ENCODE measurements at places on chromosomes 1 and 21. TPM values are rescaled to one million over a fixed set of nuclear protein-coding genes. Genes with fewer than 3 reads are reported as not detected.

GBP5 gene
- total RNA-seq = not detected

MSH4 gene
- total RNA-seq = under 0.01 TPM

CDK18 gene
- 0.28 TPM for total RNA-seq

MEGF6 gene
- total RNA-seq = 0.56 TPM

KCNK2 gene
- total RNA-seq = 86.9 TPM

TENT5C gene
- 5.3 TPM for total RNA-seq

NTMT2 gene
- not detected for total RNA-seq

PCP4L1 gene
- not detected for total RNA-seq

FALEC gene
- not detected for total RNA-seq

NCF2 gene
- total RNA-seq = 2.8 TPM

AIRE gene
- total RNA-seq = not detected

HIPK1 gene
- total RNA-seq = 33.9 TPM

- no peak for DNase-seq
Observed at GRCh38 chr1:219564109-219564508, 48.8 kb downstream of the ZC3H11B start.

DNA sequence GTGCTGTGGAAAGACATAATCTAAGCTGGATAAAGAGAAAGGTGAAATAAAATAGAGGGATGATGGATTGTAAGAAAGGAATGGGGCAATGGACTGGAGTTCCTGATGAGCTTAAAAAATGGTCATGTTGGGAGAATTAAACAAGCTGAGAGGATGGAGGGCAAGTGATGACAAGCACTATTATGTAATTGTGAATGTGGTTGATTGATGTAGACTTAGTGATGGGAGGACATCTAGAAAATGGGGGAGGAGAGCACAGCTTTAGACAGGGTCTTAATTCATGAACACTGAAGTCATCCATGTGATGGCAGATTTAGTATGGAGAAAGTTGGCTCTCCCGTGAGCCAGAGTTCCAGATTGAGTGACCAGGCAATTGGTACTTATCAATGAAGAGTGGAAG, 29.0 kb downstream of the DNAH14 start:
- DNase-seq = no peak

- DNase-seq = no peak
Observed at GRCh38 chr1:23593042-23593521, 33.8 kb upstream of the ID3 start.

DNA sequence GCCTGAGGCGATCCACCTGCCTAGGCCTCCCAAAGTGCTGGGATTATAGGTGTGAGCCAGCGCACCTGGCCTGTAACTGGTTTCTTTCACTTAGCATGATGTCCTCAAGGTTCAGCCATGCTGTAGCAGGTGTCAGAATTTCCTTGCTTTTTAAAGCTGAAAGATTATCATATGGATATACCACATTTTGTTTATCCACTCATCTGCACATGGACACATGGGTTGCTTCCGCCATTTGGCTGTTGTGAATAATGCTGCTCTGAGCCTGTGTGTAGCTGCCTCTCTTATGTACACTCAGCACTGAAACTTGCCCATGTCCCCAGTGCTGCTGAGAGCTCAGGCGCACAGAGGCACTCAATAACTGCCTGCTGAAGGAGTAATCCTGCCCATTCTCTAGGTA, 11.8 kb downstream of the CSMD2 start:
- DNase-seq = no peak

DNA sequence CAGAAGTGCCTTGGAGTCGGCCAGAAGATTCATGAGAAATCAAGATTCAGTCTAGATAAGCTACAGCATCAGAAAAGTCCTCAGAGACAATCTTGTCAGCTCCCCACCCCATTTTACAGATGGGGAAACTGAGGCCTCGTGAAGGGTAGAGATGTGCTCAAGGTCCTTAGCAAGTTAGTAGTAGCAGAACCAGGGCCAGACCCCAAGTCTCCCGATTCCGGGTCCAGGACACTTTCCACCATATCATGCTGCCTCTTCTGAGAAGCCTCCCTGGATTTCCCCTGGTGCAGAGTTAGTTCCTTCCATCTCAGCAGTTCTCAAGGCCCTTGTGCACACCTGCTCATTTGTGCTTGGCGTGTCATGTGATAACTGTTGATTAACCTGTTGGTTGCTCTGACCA, 91.5 kb upstream of the ACTL8 start:
- DNase-seq = no peak

DNA sequence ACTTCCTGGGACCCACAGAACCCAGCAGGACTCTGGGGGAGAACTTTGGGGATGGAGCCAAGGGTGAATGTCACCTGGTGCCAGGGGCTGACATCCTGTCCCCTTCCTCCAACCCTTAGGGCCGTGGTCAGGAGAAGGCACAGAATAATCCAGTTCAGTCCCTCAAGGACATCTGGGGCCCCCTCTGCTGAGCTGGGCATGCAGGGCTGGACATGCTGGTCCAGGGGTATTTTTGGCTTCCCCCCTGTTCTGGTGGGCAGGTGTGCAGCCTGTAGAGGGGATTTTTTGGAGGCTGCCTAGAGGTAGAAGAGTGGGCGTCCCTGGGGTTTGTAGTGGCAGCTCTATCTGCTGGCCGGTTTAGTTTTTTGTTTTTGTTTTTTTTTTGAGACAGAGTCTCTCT, 3.4 kb upstream of the CROCC start:
- DNase-seq = no peak

DNA sequence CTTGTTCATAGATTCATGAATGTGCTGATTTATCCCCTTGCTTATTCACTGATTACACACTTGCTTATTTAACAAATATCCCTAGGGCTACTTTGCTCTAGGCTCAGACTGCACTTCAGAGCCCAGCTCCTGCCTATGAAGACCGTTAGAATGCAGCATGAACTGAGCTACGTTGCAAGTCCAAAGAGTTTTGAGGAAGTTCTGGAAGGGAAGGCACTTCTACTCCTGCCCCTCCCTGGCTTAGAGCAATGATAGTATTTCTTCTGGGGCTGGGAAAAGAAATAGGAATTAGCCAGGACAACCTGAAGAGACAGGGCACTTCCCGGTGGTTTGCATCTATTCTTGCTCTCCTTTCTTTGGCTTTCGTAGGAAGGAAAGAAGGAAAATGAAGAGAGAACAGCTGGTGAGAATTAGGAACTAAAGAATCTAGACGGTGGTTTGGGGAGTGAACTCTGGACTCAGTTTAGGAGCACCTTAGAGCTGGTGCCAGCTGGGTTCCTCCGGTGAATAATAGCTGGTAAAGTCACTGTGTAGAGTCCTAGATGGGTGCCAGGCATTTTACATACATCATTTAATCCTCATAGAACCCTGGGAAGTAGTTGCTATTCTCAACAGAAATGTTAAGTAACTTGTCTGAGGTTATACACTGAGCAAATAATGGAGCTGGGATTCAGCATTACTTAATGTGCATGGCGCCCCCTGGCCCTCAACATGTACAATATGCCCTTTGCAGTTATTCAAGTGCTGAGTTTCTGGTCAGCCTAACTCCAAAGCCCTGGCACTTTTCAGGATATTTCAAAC, 65.9 kb downstream of the NDUFS5 start:
- DNase-seq = peak; percentile 81

DNA sequence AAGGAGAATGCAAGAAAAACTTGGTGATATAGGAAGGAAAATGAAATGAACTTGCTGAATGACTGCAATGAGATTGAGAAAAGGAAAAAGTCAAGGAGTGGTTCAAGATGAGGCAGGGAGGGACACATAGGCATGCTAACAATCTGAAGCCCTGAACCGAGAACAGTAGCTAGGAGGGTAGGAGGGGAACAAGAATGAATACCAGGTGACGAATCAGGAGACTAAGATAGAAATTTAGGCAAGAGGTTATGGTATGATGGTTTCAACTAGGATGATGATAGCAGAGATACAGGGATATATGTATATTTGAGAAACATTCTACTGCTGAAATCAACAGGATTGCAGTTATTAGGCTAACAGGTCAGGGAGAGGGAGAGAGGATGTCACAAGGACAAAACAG, 44.1 kb downstream of the SMYD3 start:
- no peak for DNase-seq

GRCh38 chr1:8796812-8797211, 20.6 kb downstream of the RERE start:
- DNase-seq = no peak

DNA sequence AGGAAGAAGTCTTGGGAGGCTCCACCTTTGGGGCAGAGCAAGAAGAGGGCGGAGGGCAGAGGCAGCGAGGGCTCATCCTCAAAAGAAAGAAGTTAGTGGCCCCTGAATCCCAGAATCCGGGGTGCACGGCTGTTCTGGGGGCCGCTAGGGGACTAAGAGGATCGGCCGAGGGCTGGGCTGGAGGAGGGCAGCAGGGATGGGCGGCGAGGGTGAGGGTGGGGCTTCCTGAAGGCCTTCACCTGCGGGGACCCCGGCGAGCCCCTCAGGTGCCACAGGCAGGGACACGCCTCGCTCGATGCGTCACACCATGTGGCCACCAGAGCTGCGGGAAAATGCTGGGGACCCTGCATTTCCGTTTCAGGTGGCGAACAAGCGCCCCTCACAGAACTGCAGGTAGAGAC, 23.9 kb downstream of the COL6A1 start:
- DNase-seq = no peak

DNA sequence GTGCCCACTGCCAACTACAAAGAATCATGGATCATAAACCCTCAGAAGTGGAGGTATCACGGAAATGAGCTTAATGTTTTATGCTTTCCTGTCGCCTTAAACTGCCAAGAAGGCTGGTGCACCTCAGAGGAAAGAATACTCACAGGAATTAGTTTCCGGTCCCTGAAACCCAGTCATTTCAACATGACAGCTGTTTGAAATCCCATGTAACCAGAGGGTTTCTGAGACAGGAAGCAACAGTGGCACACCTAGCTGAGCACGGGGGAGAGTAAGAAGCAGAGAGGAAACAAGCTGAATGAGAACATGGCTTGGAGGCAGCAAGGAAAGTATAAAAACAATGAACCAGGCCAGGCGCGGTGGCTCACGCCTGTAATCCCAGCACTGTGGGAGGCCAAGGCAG, 3.9 kb downstream of the JAK1 start:
- no peak for DNase-seq

GRCh38 chr1:178506177-178506576, 6.7 kb upstream of the TEX35 start:
- DNase-seq = no peak

DNA sequence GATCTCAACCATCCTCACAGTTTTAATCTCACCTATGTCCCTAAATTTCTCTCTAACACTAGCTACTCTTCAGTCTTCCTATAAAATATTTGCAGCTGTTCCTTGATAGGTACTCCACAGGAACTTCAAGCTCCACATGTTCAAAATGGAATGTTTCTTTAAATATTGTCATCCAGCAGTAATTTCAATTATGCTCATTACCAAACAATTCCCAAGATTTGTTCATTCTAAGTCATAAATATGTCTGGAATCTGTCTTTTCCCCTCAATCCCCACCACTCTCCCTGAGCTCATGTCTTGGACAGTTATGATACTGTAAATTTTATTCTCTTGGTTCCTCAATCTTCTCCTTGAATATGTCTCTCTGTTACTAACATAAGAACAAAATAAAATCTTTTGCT, 214.4 kb downstream of the NRIP1 start:
- DNase-seq = peak; percentile 71

GRCh38 chr1:180988253-180988752, 34.4 kb downstream of the STX6 start:
- no peak for DNase-seq

DNA sequence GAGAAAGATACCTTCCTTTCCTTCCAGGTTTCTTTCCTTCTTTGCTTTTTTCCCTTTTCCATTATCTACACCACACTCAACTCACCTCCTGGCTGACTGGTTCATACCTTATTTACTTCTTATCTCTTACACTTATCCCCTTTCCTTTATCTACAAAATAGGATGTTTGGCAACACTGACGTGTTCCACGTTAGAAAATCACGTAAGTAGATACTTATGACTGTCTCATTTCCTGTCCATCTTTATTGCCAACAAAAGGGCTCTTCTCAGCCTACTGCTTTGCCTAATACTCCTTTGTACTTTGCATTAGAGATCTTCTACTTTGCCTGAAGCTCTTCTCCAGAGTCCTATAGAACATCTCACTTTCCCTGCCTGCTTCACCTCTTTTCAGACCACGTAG, 25.1 kb downstream of the SYNJ1 start:
- peak; percentile 89 for DNase-seq

GRCh38 chr1:148158341-148159003, 6.4 kb upstream of the NBPF11 start:
- no peak for DNase-seq

- DNase-seq = no peak
Observed at GRCh38 chr1:246530482-246530881, 23.4 kb upstream of the SMYD3 start.

DNA sequence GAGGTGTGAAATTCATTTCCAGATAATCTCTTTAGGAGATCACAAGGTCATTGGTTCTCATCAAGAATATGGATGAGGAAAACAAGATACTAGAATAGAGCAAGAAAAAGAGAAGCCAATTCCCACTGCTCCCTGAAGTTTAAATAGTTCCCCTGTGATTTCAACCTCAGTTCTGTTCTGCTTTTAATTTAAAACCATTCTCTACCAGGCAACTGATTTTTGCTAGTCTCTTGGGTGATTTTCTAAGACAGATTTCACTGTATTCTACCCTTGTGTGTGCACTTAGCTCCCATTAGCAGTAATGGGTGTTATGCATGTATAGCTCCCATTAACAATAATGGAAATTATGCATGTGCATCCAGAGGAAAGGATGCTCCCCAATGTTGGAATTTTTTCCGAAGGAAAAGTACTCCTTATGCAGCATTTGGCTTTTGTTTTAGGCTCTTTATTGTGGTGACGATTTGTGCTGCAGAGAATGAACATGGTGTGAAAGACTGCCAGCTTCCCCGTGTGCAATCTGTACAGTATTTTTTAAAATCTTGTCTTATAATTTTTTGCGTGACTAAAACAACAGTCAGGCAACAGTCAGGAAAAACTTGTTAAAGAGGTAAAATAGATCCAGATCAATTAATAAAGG, 144.0 kb upstream of the ZRANB2 start:
- DNase-seq = no peak

GRCh38 chr1:182113879-182114626, 52.5 kb upstream of the ZNF648 start:
- DNase-seq = no peak

DNA sequence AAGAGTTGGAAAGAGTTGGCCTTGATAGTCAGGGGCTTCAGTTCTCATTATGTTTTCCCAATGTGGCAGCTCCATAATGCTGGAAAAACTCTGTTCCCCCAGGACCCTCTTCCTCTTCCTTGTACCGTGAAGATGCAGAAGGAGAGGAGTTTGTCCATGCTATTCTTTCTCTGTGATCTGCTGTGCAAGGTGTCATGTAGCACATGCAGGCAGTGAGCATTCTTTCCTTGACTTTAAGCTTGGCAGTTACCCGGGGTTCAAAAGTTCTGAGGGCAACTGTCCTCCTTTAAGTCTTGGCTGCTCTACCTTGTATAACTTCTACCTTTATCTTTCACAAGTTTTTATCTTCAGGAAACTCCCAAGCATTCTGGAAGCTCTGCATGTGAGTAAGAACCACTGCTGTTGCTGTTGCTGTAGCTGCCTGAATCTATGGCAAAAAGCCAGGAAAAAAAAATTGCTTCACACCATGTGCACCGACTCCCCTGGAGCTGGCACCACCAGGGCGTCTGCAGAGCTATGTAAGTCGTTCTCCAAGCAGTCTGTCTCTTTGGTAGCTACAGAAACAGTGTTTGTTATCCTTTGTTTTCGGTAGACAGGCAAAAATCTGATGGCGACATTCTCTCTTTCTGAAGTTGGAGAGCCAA, 42.7 kb upstream of the SLC16A1 start:
- DNase-seq = peak; percentile 71

Measured in IMR-90 (cell line).